ENCODE measurements at places on chromosomes 2 and 18. TPM values are rescaled to one million over a fixed set of nuclear protein-coding genes. Genes with fewer than 3 reads are reported as not detected.
A peak's percentile ranks its signal among the peaks of the same experiment; 100 is the strongest.

DNA sequence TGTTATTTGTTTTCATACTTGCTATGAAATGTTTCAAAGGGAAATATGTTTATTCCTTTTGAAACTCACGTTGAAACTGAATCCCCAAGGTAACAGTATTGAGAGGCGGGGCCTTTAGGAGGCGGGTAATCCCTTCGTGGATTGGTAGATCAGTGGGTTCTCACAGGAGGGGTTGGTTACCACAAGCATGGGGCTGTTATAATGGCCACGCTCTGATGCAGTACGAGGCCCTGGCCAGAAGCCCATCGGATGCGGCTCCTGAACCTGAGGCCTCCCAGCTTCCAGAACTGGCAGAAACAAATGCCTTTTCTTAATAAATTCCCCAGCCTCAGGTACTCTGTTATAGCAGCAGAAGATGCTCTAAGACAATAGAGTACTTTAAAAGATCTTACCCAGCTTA, 135.7 kb downstream of the ASB1 start:
- DNase-seq, result no peak

GRCh38 chr18:61435064-61435652, 101.9 kb downstream of the CDH20 start:
- DNase-seq, result peak; percentile 18

Gene TIA1
- total RNA-seq, result 58.7 TPM

DNA sequence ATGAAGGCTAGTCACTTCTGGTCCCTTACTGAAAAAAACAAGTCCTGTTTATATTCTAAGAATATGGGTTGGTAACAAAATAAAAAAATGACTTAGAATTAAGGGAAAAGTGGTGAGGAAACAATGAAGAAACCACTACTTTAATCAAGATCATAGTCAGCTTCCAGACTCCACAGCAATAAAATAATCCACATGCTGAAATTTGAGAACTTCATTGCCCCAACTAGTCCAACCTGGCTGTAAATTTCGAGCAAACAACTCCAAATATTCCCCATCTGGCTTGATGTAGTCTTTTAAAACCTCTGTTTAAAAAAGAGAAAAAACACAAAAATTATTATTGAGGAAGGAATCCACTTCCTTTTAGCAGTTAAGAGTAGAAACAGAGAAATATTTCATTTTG, 32.5 kb downstream of the METTL4 start:
- DNase-seq, result no peak

Gene RAPGEF4
- 0.26 TPM for total RNA-seq

DNA sequence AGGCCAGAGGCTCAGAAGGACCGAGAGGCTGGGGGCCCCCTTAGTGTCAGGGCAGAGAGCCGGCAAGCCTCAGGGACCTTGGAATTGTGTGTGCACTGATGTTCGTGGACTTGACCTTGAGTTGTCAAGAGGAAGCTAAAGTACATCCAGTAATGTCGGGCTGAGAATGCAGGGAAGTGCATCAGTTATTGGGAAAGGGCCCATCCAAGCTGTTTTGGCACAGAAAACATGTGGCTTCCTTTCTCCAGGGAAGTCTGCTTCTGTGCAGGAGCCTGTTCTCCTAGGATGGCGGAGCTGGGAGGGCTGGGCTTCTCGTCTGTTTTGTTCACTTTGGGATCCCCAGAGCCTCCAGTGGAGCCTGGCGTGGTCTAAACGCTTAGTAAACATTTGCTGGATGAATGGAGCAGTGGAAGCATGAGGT, 23.7 kb downstream of the ATOH8 start:
- no peak for DNase-seq

Gene HOXD8
- not detected for total RNA-seq

Gene WIPF1
- total RNA-seq, result 0.26 TPM

DNA sequence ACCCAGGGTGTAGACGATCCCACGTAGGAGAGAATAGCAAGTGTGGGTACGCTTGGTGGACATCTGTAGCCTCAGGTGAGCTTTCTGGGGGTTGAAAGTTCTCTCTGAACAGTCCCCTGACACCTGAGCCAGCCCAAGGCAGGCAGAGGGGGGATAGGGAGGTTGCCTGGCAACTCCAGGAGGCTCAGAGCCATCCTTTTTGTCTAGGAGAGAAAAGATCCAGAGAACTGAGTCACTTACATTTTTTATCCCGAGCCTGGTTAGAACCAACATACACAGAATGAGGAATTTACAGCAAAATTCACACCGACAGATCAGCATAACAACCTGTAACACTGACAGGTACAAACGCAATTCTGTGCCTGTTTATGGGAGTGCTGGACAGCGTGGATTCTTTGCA, 113.2 kb downstream of the SH3BP4 start:
- DNase-seq, result no peak

DNA sequence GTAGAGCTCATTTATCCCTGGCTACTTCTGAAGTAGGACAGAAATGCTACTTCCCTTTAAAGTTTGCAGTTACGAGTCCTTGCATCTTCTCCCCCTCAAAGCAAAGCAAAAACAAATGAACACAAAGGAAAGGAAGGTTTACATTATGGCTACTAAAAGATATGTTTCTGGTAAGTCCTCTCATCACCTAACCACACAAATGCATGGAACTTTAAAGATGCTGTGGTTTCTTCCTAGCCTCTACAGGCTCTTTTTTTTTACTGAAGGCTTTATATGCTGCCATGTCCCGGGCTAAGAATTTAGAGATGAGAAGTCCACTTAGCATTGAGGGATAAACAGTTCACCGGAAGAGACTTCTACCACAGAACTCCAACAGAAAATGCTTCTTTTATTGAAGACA, 291.2 kb downstream of the SS18 start:
- DNase-seq, result no peak

Gene IGFBP5
- total RNA-seq, result 0.51 TPM

DNA sequence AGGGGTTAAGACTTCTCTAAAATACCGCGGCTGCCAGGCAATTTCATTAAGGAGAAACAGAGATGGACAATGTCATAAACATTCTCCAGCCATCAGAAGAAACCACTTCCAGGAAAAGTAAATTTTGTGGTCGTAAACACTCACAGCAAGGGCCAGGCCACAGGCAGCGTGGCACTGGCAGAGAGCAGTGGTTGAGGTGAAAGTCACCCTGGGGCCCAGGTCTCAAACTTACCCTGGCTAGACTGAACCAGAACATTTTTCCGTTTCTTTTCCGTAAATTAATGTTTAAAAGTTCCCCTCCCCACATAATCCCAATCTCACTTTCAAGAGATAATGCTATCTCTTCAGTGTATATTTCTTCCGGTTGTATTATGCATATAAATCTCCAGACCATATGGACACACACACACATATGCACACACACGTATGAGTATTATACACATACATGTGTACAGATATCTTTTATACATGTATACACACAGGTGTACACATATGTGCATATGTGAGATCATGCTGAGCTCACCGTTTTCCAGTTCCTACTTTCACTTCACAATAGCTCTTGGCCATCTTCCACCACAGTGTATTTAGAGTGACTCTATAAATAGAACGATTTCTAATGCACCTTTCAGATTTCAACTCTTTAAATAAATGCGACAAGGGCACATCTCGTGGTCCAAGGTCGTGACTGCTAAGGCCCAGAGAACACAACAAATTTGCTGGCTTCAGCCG, 90.1 kb downstream of the MALT1 start:
- no peak for DNase-seq

- DNase-seq, result no peak
Observed at GRCh38 chr2:233988581-233988980, 61.9 kb upstream of the SPP2 start.

GRCh38 chr2:7847321-7847720, 834.5 kb upstream of the ID2 start:
- DNase-seq, result no peak

DNA sequence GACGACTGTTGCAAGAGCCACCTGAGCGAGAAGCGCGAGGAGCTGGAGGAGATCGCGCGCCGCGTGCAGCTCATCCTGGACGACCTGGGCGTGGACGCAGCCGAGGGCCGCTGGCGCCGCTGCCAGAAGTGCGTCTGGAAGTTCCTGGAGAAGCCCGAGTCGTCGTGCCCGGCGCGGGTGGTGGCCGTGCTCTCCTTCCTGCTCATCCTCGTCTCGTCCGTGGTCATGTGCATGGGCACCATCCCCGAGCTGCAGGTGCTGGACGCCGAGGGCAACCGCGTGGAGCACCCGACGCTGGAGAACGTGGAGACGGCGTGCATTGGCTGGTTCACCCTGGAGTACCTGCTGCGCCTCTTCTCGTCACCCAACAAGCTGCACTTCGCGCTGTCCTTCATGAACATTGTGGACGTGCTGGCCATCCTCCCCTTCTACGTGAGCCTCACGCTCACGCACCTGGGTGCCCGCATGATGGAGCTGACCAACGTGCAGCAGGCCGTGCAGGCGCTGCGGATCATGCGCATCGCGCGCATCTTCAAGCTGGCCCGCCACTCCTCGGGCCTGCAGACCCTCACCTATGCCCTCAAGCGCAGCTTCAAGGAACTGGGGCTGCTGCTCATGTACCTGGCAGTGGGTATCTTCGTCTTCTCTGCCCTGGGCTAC, 1.2 kb downstream of the KCNF1 start:
- DNase-seq, result no peak

GRCh38 chr2:35067420-35067819, 1288.2 kb upstream of the CRIM1 start:
- no peak for DNase-seq

GRCh38 chr2:121237980-121238665, 46.9 kb downstream of the TFCP2L1 start:
- peak; percentile 5 for DNase-seq

DNA sequence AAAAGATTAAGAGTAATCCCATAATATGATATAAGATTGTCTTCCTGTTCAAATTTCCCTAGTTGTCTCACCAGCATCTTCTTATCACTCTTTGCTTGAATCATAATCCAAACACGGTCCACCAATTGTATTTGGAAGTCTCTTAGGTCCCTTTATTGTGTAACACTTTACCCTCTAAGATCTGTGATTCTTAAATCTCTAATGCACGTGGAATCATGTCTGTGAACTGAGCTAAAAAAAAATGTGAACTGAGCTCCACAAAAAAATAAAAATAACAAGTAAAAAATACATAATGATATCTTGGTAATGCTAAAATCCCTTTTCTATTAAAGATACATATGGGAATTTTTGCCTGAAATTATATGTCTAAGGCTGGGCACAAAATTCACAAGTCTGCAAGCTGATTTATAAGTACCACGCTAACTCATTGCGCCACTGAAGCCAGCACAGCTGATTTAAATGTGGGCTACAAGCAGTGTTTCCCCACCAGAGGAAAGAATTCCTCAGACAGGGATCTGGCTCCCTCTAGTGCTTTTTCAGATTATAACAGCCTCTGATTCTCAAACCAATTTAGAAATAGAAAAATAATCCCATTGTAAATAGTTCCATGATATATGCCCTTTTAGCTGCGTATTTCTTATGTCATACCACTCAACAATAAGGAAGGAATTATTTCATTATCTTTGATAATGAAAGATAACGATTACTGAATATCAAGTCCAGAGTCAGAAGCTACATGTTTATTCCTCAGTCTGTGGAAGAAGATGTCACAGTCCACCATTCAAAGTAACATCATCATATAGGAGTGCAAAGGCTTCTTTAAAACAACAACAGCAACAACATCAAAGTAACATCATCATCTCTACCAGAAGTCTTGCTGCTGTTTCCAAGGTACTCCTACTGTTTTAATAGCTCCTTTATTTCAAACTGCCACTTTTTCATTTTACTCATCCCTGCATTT, 22.9 kb downstream of the RBM43 start:
- peak; percentile 69 for DNase-seq

- no peak for DNase-seq
Observed at GRCh38 chr2:170336916-170337315, 159.0 kb downstream of the MYO3B start.

GRCh38 chr2:147909178-147909577, 64.3 kb downstream of the ACVR2A start:
- no peak for DNase-seq

Gene GTF2A1L
- not detected for total RNA-seq

GRCh38 chr18:48486754-48487153, 52.1 kb upstream of the CTIF start:
- no peak for DNase-seq

DNA sequence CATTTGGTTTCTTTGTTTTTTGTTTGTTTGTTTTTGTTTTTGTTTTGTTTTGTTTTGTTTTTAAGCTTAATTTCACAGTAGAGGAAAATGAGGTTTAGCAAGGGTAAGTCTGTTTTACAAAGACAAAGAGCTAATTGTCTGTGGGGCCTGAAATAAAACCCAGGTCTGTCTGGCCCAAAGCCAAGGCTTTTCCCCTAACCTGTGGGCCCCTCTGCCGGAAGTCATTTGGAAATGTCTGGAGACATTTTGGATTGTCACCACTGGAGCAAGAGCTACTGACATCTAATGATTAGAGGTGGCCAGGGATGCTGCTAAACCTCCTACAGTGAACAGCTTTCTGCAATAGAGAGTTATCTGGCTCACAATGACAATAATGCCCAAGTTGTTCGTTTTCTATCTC, 167.2 kb downstream of the MAP2 start:
- no peak for DNase-seq

DNA sequence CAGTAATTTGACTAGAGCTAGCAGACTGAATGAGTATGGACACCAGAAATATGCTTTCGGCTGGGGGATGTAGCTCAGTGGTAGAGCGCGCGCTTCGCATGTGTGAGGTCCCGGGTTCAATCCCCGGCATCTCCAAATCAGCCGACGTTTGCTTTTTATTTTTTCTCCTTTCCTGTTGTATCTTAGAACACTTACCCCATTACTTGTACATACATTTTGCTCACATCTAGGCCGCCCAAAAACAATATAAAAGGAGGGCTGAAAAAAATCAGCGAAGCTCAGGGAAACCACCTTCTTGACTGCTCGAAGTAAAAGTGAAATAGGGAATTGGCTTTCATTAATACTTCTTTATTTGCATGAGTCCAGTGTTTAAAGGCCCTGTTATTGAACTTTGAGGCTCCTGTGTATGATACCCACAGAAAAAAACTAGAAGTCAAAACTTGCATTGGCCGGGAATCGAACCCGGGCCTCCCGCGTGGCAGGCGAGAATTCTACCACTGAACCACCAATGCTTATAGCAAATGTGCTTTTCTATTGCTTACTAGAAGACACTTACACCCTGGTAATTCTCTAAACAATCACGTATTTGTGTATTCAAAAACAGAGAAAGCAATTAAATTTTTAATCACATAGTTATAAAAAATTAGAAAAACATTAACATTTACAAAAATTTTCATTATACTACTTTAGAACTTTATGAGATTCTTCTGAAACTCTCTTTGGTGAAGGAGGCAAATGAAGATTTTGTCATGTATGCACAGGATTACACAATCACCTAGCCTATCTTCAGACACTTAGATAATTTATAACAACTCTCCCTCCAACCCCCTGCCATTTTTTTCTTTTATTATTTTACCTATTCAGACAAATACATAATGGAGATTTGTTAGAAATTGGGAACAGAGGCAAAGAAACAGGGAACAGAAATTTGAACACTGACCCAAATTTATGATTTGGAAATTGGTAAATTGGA, 35.2 kb upstream of the GPD2 start:
- DNase-seq, result peak; percentile 73

GRCh38 chr2:45256867-45257641, 247.8 kb upstream of the SIX2 start:
- DNase-seq, result no peak

All from bronchial epithelial cell (primary cell).